AG10803 (cell line): ENCODE measurements at places on chromosomes 7 and 10.

DNA sequence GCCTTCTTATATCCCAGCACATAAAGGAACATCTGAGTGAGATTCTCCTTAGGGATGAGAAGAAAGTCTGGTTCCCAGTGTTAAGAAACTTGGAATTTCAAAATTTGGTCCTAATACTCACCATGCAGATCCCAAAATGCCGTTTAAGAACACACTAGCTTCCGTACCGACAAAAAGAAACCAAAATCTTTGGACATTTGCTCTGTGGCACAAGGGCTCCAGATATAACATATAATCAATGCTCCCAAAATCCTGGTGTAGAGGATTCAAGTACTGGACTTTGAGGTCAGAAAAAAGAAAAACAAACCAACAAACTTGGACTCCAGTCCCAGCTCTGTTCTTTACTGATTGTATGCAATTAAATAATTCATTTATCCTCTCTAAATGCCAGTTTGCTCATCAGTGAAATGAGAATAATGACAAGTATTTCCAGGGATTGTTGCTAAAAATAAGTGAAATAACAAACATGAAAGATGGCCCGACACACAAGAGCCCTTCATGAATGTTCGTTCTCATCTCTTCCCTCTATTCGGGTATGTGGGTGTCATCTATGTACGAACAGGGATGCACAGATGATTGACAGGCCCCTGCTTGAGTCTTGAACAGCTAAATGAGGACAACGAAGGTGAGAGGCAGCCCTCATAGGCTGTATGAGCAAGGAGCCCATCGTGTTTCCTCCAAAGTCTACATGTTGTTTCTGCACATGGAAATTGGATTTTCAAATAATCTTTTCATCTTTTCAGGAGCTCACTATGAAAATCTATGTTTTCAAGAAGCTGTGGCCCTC is 48.6 kb upstream of the NEBL start:
- DNase-seq: no peak

DNA sequence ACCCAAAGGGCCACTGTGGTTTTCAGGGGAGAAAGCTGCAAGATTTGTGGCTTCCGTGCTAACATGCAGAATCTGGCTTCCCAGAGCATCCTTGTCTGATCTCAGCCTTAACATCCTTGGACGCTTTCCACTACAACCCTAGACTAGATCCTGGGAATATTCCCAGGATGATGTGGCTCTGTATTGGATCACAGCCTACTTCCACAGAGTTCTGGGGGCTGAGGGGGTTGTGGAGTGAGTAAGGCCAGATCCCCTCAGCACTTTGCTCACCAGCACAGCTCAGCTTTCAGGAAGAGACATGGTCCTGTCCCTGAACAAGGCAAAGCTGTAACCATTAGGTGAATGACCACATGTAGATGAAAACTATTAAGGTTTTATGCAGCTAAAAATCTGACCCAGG is 241.3 kb upstream of the MYO3A start:
- DNase-seq: no peak

- DNase-seq: peak; percentile 17
Observed at GRCh38 chr7:265192-265997, 24.6 kb upstream of the FOXL3 start.

DNA sequence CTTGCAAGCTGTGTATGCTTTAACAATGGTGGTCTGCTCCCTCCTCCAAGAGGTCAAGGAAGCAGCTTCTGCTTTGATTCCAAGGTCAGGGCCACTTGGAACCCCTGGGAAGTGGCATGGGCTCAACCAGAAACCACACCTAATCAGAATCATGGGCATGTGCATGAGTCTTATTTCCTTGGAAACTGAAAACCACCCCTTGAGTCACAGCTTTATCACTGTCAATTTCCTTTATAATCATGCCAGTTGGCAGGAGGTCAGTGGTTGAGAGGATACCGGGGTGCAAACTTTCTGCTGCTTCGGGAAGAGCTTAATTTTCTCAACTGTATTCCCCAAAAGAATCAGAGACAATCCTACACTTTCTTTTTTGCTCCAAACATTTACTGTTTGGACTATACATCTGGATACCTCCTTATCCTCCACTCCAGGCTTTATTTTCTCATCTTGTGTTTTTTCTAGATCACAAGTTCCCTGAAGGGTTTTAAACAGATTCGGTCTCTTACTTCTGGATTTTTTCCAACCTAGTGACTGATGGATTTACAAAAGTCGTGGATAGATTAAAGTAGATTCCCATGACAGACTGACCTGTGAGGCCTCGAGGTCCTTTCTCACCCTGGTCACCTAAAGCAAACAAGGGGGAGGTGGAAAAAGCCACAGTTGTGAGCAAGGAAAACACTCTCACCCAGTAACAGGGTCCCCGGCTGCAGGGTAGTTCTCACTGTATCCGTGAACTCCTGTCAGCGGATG is 36.0 kb downstream of the COL17A1 start:
- DNase-seq: peak; percentile 56

GRCh38 chr7:56291-56913 is 136.0 kb upstream of the FAM20C start:
- DNase-seq: no peak

- no peak for DNase-seq
Observed at GRCh38 chr10:113939212-113939860, 84.9 kb downstream of the NHLRC2 start.

GRCh38 chr10:73076360-73077183 is 20.1 kb downstream of the P4HA1 start:
- peak; percentile 92 for DNase-seq

DNA sequence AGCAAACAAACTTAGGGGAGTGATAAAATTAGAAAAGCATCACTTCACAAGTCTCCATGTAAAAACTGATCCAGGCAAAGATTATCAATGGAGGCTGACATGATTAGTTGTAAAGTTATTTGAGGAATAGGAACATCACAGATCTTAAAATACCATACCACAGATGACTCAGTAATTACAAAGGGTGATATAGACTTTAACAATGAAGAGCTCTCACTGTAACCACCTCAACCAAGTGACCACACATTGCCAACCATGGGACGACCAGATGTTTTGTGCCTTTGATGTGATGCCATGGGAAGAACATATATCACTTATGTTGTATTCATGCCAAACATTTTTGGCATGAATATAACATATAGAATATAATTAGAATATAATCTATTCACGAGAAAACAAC is 11.7 kb downstream of the AASS start:
- peak; percentile 71 for DNase-seq

DNA sequence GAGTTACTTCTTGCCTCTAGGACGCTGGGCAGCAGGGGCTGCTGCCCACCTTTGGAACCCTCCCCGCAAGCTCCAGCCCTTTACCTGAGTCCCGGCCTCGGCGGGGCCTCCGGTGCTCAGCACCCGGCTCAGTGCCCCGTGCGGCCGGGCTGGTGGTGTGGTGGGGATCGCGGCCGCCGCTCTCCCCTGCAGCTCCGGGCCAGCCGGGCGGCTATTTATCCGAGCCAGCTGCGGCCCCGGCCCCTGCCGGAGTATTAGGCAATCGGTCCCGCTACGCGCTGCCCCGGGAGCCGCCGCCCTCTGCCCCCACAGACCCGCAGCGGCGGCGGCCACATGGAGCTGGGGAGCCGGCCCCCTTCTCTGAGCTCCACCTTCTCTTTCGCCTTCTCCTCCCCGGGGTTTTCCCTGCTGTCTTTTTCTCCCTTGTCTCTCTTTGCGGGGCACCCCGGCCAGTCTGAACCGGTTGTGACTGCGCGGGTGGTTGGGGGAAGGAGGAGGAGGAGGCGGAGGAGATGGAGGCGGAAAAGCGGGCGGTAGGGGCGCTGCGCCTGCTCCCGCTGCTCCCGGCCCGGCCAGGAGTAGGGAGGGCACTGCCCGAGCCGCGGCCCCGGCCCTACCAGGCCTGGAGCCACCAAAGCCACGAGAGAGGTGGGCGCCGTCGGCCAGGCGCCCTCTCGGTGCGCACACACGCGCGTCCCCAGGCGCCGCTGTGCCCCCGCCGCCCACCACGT is at the start of gene SLC16A9:
TSS of gene SLC16A9 (minus strand) at position 456 of the 731 bp plus-strand sequence. CDS start 25,559 bp downstream, outside the sequence.
- peak; percentile 4 for DNase-seq

- peak; percentile 70 for DNase-seq
Observed at GRCh38 chr7:29723599-29723998, 82.7 kb upstream of the WIPF3 start.

- no peak for DNase-seq
Observed at GRCh38 chr7:146773506-146773905, 656.9 kb downstream of the CNTNAP2 start.

DNA sequence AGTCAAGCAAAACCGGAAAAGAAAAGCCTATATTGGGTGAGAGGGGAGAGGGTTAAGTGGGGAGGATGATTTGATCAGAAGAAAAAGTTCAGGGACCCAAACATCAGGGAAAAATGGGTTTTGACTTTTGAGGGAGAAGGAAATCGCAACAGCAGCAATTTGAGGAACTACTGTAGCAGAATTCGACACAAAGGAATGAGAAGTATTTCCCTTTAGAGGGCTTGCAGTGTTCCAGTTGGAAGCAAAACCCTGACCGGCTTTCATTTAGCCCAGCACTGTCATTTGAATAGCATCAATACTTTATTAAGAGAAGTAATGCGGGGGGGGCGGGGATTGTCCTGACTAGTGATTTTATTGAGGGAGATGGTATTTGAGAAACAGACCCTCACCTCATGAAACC is 37.2 kb upstream of the GATA3 start:
- DNase-seq: peak; percentile 34

- no peak for DNase-seq
Observed at GRCh38 chr10:98331885-98332284, 63.9 kb upstream of the LOXL4 start.

DNA sequence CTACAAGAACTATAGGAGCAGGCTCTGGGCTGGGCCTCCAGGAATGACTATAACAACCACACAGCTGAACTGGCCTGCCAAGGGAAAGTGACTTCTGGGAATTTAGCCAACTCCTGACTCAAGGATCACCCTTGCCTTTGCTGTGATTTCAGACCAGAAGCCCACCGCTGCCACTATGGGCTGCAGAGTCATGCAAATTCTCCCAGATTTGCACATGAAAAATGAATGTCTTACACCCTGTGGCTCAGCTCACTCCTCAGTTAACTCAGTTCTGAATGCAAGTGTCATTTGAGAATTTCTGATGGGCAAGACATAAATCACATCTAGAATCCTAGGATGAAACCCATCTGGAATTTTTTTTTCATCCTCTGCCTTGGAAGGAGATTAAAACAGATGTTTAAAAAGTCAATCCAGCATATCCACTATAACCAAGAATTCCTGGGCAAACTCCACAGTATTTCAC is 186.5 kb upstream of the BET1 start:
- peak; percentile 97 for DNase-seq

DNA sequence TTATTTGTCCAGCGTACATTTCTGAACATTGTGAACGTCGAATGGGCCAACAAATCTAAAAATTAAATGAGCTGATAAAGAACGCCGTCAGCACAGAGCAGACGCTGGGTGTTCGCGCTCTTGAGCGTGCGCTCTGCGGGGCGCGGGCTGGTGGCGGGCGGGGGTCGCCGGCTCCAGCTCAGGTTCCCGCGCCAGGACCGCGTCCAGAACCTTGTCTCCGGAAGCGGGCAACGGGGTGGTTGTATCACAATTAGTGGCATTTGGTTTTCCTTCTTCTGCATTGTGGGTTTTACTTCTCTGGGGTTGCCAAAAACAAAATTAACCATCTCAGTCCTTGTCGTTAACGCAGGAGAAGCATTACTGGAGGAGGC is 2.4 kb downstream of the CYP2E1 start:
- DNase-seq: no peak

- DNase-seq: peak; percentile 92
Observed at GRCh38 chr10:43965033-43965917, 316.6 kb upstream of the ZNF32 start.
